Activated naive CD8-positive, alpha-beta T cell treated with anti-CD3 and anti-CD28 coated beads, Interleukin-2, amount 10 ng/mL, durations not matched to agents 7 days and 5 days (primary cell): ENCODE measurements at places on chromosomes 7 and 10.

GRCh38 chr7:46672861-46673260, 751.8 kb upstream of the IGFBP3 start:
- DNase-seq = no peak

GRCh38 chr7:85226361-85227085, 39.7 kb upstream of the SEMA3D start:
- no peak for DNase-seq

DNA sequence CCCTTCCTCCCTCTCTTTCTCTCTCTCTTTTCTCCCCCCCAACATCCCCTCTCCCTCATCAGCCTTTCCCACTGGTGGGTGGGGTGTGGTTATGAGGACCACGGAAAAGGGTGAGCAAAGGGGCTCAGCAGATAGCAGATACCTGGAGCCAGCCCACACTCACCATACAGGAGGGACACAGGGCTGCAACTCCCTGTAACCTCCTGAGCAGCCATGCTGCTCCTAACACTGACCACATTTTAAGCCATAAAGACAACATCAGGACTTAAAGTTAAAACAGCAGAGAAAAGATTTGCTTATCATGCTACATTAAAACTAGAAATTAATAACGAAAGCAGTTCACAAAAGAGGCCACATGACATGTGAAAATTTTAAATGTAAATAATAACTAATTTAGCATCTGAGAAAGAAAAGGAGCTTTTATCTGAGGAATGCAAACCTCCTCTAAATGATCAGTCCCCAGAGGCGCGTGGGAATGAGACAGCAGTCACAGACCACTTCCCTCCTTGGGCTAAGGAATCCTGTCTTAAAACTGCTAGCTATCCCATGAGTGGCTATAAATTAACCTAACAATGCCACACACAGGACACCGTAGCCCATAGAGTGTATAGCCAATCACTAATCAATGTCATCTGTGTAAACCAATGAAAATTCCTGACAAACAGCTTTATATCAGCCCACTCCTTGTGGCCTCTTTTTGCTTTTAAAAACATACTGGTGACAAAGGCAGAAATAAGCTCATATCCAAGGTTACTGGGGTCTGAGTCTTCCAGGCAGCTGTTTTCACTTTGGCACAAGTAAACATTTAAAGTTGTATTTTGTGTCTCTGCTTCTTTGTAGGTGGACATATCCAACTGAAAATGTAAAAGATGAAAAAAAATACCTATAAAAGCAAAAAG, 33.3 kb downstream of the PKD1L1 start:
- DNase-seq = no peak

GRCh38 chr10:110310741-110311140, 6.0 kb upstream of the SMNDC1 start:
- no peak for DNase-seq

- no peak for DNase-seq
Measured at GRCh38 chr7:17944720-17945119, 4.4 kb upstream of the SNX13 start.

GRCh38 chr7:151425670-151426440, 14.1 kb downstream of the CRYGN start:
- no peak for DNase-seq

- peak; percentile 38 for DNase-seq
Measured at GRCh38 chr7:105691082-105691679, 109.9 kb upstream of the EFCAB10 start.

DNA sequence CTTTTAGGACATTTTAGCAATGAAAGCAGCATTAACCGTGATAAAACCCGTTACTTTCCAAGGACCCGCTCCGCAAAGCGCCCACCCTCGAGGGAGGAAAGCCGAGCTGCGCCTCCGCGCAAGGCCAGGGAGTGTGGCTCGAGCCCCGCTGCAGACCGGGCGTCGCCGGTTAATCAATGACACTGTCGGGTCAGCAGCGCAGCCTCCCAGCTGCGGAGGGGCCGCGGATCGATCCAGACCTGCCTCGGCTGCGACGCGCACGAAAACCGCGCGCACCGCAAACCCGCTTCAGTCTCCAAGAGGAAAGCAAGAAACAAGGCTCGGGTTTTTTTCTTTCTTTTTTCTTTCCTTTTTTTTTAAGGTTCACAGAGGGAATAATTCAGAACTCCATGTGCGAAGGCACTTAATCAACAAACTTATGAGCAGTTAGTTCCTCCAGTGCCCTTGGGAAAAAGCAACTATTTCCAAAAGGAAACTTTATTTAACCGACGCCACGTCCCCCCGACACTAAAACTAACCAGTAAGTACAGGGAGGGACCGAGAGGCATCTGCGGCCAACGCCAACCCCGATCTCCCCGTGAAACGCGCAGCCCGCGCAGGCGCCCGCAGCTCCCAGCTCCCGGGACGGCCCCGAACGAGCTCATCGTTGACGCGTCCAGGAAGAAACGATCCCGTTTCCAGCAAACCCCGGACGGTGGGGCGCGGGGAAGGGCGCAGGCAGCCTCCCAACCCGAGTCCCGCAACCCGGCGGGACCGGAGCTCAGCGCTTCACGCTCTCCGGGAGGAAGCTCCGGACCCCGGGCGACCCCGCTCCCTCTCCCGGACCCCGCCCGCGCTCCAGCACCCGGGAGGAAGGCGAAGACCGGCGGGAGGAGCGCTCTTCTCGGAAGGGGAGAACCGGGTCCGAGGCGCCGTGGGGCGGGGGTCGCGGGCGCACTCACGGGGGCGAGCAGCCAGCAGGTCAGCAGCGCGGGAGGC, 598 bp downstream of the VIPR2 start:
- DNase-seq = peak; percentile 31

GRCh38 chr10:96044736-96045135, 1.4 kb downstream of the CCNJ start:
- no peak for DNase-seq

- peak; percentile 26 for DNase-seq
Measured at GRCh38 chr10:46544989-46545791, 11.3 kb downstream of the GPRIN2 start.

GRCh38 chr7:77351539-77352004, 64.6 kb downstream of the GSAP start:
- peak; percentile 64 for DNase-seq

DNA sequence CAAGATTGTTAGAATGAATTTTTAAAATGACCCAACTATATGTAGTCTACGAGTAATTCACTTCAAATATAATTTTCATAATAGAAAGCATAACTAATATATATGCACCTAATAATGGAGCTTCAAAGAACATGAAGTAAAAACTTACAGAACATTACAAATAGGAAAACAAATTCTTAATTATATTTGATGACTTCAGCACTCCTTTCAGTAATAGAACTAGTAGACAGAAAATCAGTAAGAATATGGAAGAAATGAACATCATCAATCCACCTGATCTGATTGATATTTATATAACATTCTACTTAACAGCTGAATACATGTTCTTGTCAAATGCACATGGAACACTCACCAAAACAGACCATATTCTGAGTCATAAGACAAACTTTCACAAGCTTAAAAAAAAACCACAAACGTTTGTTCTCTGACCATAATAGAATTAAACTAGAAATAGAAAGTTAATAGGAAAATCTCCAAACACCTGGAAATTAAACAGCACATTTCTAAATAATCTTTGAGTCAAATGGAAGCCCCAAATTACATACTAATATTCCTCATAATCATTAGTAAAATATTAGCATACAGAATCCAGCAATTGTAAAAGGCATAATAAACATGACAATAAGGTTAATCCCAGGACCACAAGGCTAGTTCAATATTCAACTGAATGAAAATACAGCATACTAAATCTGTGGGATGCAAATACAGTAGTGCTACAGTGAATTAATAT, 48.0 kb downstream of the BRAF start:
- DNase-seq = no peak

GRCh38 chr7:36752026-36752711, 27.9 kb upstream of the AOAH start:
- no peak for DNase-seq

DNA sequence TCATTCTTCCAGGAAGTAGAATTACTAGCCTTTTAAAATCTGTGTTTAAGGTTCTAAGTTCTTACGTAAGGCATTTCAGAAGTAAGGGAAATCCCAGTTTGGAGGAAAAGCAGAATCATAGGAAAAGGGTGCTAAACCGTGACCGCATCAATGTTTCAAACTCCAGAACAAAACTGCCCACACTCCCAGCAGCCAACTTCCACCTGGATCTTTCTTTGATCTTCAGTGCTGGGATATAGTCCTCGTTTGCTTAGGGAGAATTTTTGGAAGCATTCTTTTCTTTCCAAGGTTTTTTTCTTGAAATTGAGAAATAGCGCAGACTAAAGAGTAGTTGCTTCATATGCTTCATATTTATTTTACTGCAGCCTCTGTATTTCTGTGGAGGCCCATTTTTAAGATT, 8.9 kb downstream of the PROSER2 start:
- DNase-seq = no peak

DNA sequence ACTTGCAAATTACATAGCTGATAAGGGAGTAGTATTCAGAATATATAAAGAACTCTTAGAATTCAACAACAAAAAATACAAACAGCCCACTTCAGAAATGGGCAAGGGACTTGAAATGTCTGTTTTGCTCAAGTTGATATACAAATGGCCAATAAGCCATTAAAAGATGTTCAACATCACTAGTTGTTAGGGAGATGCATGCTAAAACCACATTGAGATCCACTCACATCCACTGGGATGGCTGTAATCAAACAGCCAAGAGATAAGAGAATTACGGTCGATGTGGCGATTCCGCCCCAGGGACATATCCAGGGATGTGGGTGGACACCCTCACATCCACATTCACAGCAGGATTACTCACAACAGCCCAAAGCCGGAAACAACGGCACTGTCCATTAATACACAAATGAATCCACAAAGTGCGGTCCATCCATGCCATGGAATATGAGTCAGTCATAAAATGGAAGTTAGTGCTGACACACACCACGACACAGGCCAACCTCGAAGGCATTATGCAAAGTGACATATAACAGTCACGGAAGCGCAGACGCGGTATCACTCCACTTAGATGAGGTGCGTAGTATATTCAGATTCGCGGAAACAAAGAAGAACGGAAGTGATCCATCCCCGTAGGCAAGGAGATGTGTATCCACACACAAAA, 227.8 kb downstream of the DNAJB6 start:
- no peak for DNase-seq

DNA sequence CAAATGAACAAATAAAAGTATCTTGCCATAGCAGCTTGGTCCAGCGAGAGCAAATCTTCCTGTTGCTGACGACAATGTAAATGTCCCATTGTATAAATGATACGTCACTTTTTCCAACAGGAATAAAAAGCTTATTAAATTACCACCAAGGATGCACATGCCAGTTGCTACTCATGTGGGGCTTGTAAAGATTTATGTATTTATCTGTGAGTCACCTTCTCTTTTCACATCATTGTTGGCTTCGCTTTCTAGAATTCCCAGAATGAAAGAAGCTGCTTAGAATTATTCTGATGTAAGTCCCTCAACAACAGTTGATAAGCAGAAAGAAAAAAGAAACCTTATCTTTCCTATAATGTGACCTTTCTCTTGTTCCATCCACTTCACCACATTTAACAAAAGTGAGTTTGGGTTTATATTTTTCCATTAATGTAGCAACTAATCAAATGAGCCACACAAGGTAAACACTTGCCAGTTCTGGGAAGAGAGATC, 22.4 kb downstream of the DNAJC12 start:
- no peak for DNase-seq

- no peak for DNase-seq
Measured at GRCh38 chr10:49347827-49348226, 48.1 kb downstream of the DRGX start.

GRCh38 chr7:2969398-2970306, 74.0 kb downstream of the CARD11 start:
- no peak for DNase-seq

GRCh38 chr10:29881811-29882210, 177.6 kb downstream of the JCAD start:
- DNase-seq = no peak

DNA sequence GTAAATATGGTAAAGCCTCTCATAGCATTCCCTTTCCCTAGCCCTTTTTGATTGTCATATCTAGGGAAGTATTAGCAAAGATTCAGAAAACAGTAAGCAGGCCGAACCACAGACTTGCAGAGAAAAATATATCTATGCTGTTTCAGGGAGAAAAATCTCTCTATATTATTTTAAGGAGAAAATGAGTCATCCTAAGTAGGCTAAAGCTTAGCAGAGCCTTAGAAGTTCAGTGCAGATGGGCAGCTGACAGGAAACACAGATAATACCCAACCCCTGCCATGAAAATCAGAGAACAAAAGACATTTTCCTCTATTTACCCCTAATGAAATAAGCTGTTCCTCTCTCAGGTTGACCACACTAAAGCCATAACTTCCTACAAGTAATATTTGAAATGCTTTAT, 16.5 kb downstream of the C1QL3 start:
- no peak for DNase-seq

- DNase-seq = no peak
Measured at GRCh38 chr10:50799595-50799994, 59.9 kb downstream of the ASAH2B start.

DNA sequence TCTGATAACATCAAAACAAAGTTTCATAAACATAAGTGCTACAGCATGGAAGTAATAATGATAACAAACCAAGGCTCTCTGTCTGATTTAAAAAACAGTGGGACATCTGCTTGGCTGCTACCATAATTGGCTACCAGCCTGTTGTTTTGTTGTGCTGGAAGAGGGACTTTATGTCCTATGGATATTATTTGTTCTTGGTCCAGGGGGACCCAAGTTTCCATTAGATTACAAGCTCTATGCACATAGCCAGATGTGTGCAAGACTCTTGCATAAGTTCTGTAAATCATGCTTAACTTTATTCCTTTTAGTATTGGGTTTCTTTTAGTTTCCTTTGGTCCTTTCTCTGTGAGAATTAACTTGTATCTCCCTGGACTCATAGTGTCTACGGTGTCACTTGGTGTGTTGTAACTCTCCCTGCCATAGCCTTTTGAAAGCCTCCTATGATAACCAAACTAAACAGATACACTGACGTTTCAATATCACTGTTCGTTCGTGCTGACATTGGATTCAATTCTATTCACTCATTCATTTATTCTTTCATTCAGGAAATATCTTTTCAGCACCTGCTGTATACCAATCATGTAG, 41.4 kb upstream of the CD36 start:
- no peak for DNase-seq

GRCh38 chr10:22912763-22913384, 15.0 kb upstream of the ARMC3 start:
- no peak for DNase-seq

GRCh38 chr7:33300742-33301141, 171.4 kb downstream of the BBS9 start:
- no peak for DNase-seq

- no peak for DNase-seq
Measured at GRCh38 chr7:108109221-108109908, 20.8 kb downstream of the LAMB4 start.

DNA sequence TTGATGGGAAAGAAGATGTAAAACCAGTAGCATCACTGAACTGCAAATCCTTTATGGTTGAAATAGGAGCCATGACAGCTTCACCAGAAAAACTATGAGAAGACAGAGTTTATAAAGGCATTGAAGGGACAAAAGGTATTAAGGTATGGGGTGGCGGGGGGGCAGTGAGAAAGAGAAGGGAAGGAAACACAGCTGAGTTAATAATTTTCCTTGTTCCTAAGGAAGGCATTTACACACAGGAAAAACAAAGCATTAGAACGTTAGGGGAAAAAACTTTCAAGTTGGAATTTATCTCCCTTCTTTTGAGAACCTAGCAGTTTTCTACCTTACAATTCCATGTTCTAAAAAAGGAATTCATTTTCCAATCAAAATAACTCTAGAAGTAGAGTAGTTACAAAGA, 4.4 kb downstream of the LARP4B start:
- no peak for DNase-seq

GRCh38 chr7:134388336-134389019, 70.4 kb downstream of the AKR1B1 start:
- no peak for DNase-seq
